Memory B cell (primary cell): ENCODE measurements at places on chromosomes 6 and 20.

DNA sequence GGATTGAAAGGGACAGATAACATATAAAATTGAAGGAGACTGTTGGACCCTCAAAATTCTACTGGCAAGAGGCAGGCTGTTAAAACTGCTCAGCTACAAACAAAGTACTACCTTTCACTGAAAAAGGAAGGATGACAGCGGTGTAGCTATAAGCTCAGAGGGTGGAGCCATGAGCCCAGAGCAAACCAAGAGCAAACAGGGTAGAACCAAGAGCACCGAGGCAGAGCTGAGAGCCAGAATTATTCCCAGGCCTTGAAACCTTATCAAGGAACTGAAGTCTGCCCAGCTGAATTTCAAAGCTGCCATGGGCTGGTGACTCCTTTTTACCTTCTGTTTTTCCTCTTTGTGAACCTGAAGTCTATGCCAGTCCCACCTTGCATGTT lies 74.7 kb upstream of the SLC4A11 start:
- DNase-seq = no peak

GRCh38 chr6:148503703-148504102 lies 161.1 kb downstream of the SASH1 start:
- DNase-seq = no peak

DNA sequence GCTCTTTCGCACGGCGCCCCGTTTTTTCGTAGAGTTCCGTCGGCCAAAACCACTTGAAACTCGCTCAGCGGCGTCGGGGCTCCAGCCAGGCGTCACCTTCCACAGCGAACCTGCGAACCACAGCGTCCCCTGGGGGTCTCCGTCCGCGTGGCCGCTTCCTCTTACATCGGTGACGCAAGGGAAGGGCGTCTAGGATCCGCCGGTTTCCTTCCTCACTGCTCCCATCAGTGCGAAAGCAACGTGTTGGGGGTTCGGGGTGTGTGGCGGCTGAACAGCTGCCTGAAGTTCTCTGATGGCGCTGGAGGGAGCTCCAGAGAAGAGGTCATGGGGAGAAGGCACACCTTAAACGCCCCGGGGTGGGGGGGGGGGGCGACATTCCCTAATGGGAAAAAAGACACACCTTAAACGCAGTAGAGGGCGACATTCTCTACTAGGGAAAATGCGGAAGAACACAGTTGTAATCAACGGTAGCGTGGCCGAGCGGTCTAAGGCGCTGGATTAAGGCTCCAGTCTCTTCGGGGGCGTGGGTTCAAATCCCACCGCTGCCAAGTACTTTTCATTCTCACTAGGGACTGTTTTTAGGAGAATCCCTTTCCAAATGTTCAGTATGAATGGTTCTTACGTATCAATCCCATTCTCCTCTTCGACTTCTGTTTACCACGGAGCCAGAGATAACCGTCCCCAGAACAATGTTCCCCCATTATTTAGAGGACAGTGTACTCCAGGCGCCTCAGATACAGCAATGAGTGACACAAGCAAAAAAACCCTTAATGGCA lies 16.4 kb downstream of the ZNF311 start:
- peak; percentile 66 for DNase-seq

- DNase-seq = no peak
These were observed 63.2 kb downstream of the SLC24A3 start for GRCh38 chr20:19275630-19276071.

DNA sequence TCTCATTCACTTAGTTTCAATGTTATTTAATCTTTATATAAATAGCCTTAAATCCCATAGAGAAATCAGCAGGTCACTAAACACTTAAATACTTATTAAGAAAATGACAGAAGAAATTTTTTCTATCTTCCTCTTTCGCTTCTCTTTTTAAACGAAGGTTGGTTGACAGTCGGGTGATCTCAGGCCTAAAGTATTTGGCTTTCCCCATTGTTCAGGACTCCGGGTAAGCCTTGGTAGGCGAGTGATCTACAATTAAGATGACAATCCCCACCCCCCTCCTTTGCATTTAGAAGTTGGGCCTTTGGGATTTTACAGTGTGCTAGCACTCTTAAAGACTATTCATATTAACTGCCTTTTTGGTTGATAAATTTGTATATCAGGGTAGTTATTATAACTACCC lies 19.7 kb upstream of the UTRN start:
- no peak for DNase-seq

GRCh38 chr6:20833881-20834515 lies 299.7 kb downstream of the CDKAL1 start:
- no peak for DNase-seq

DNA sequence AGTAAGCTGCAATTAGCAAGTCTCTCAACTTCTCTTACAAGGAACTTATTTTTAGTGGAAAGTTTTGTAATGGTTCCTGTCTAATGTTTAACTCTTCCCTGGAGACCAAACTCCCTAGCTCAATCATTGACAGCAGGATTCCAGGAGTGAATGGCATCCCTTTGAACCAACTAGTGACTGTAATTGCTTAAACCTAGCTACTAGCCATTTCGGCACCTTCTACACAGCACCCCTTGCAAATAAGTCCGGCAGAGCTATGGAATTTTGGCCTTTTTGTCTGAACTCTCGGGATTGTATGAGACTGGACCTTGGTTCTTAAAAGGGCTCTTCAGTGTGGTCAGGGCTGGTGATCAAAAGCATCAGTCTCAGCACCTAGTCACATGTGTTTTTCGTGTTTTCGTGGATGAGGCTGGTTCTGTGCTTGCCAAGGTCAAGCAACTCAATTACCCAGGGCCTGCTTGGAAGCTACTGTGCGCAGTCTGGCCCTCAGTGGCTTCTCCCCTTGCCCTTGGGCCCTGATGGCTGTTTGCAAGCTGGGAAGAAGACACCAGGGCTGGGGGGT lies 135.3 kb upstream of the NEDD9 start:
- no peak for DNase-seq

GRCh38 chr6:153727885-153728284 lies 311.2 kb upstream of the OPRM1 start:
- DNase-seq = no peak

DNA sequence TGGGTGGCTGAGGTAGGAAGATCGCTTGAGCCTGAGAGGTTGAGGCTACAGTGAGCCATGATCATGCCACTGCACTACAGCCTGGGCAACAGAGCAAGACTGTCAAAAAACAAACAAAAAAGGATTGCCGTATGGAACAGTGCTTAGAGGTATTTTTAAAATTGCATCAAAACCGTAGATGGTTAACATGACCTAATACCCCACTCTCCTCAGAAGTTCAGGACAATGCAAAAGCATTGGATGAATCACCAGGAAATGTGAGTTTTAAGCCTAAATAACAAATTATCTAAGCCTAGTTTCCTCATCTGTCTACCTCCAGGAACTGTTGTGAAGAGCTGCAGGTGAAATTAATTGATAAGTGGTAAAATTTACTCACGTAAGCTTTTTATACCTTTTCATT lies 123.8 kb upstream of the ID4 start:
- no peak for DNase-seq

GRCh38 chr6:87724983-87725811 lies 23.2 kb upstream of the AKIRIN2 start:
- peak; percentile 41 for DNase-seq

DNA sequence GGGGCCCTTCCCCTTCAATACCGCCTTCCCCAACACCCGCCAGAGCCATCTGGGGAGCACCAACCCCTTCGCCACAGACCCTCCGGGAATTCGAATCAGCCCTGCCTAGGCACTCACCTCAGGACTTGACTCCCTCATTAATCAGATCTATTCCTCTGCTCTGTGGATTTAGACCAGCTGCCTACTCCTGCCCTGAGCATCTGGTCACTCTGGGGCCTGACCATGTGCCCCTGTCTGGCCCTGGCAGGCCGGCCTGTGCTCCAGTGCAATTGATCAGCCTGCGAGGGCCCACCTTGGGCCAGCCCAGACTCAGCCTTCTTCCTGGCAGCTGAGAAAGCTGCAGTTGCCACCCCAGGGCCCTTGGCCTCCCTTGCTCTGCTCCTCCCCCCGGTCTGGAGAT lies 46.0 kb downstream of the GRM4 start:
- DNase-seq = no peak

DNA sequence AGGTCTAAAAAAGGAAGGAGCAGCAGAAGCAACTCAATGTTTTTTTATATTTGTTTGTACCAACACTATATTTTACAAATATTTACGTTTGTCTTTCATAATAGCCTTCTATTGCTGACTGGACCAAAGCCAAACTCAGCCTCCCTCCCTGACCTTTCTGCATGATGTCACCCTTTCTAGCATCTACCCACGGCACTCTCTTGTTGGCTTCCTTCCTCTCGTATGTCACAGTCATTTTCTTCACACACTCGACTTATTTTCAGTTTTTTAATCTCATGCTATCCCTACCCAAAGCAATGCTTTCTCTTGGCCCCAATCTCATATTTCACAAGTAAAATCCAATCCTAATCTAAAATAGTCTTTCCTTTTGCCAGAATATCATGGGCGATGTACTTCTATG lies 16.3 kb upstream of the FAM8A1 start:
- no peak for DNase-seq

- no peak for DNase-seq
These were observed 63.2 kb downstream of the PYGB start for GRCh38 chr20:25310921-25311728.

- DNase-seq = no peak
These were observed 442.9 kb downstream of the QKI start for GRCh38 chr6:163857421-163857820.

GRCh38 chr6:19175023-19175422 lies 662.1 kb upstream of the ID4 start:
- no peak for DNase-seq

GRCh38 chr20:57013217-57013616 lies 253.2 kb downstream of the BMP7 start:
- DNase-seq = no peak

DNA sequence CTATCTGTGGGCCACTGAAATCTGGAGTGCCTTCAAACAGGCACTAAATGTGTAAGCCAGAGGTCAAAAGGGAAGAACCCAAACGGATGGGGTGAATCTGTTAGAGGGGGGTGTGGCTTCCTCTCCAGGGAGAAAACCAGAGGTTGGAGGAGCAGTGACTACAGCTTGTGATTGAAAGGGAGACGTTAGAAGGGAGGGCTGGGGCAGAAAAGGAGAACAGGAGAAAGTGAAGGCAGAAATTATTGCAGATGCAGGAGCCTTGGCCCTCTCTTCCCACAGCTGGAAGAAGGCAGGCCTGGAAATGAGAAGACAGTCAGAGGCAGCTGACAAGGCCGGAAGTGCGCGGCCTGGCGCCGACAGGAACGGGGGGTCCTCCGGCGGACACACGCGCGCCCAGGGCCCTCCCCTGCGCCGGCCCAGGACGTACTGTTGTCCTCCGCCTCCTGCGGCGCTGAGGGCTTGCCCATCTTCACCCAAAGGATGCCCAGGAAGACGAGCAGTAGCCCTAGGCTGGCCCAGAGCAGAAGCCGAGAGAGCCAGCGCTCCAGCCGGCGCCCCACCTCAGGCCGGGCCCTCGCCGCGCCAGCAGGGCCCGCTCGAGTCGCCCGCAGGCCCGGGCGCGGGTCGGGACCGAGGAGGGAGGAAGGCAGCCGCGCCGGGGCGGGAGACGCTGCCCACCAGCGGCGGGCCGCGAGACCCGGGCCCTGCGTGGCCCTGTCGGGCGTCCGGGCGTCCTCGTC lies 806 bp downstream of the LEMD2 start:
- DNase-seq = peak; percentile 27

GRCh38 chr6:3102875-3103274 lies 15.6 kb upstream of the BPHL start:
- no peak for DNase-seq

DNA sequence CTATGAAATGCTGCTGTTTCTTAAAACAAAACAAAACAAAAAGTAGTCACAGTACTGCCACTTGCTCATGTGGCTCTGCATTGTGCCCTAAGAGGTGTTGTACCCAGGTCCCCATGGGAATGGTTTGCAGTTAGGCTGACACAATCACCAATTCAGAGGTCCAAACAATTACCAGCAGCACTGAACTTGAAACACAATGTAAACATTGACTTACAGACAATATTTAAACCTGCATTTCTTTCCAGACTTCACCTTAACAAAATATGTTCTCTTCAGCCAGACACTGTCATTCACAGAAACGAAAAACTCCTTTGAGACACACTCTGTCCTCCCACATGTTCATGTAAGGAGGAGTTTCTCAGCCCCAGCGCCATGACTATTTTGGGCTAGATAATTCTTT lies 206.8 kb upstream of the ARG1 start:
- DNase-seq = no peak

- DNase-seq = no peak
These were observed 62.0 kb upstream of the CD93 start for GRCh38 chr20:23147964-23148730.

DNA sequence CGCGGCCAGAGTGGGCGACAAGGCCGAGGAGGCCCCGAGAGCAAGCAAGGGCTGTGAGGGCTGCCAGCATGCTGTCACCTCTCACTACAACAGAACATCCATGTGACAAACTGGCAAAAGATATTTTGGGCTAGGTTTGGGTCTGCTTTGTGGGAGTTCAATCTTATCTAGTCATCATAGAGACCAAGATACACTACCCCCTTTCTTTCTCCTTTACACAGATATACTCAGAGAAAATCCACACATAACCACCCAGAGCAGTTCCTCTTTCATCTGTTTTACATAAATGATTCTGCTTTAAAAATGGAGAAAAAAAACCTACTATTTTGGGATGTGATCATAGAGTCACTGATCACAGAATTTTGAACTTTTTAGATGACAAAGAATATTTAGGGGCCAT lies 16.8 kb downstream of the SOX4 start:
- no peak for DNase-seq

DNA sequence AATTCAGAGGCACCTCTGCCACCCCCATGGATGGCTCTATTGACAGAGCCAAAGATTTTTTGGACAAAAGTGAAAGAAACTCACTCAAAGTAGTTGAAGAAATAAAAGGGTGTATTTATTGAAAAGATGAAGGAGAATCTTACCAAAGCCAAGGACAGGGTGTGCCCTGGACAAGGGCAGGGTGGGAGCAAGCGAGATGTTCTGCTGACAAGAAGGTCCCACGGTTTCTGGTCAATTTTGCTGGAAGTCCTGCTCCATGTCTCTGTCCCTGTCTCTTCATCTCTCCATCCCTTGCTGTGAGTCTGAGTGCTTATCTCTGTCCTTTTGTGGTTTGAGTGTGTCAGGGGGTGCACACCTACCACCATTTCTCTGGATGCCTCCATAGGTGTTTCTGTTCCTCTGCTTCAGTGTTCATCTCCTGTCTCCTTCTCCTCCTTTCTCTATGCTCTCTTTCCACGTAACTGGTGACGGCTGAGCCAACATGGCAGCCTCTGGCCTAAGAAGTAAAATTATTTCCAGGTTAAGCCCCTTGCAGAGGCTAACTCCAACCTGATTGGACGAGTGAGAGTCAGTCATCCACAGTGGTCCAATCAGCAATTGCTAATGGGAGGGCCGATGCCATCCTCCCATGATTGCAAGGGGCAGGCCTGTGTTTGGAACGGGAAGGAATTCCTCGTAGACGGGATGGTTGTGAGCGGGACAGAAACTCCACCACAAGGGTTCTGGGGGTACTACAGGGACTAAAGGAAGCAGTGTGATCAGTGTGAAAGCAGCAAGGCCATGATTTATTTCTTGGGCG lies 502.1 kb upstream of the CDH4 start:
- DNase-seq = no peak

DNA sequence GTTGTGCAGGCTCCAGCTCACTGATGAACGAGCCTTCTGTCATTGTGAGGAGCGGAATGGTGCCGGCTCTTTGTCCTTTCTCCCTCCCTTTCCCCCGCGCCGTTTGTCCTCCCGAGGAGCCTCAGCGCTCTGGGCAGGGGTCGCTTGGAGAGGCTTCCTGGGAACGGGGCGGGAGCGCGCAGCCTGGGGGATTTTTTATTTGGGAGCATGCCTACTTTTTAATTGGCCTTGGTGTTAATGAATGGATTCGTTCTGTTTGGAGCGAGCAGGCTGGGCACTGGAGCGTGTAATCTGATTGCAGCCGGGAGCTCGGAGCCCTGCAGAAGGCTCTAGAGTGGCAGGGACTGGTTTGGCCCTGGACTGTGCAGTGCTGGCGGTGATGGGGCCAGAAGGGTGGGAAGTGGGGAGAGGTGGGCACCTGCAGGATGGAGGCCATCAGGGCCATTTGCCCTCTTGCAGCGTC lies 118.8 kb downstream of the CDH4 start:
- no peak for DNase-seq
